ENCODE measurements at places on chromosomes 6 and 20.
A peak's percentile ranks its signal among the peaks of the same experiment; 100 is the strongest.

GRCh38 chr6:51571168-51571567 lies 516.2 kb downstream of the PKHD1 start:
- DNase-seq = no peak

- peak; percentile 20 for DNase-seq
Measured at GRCh38 chr20:38143646-38144554, 21.2 kb downstream of the TGM2 start.

GRCh38 chr20:49476016-49476355 lies 6.5 kb downstream of the KCNB1 start:
- DNase-seq = no peak

DNA sequence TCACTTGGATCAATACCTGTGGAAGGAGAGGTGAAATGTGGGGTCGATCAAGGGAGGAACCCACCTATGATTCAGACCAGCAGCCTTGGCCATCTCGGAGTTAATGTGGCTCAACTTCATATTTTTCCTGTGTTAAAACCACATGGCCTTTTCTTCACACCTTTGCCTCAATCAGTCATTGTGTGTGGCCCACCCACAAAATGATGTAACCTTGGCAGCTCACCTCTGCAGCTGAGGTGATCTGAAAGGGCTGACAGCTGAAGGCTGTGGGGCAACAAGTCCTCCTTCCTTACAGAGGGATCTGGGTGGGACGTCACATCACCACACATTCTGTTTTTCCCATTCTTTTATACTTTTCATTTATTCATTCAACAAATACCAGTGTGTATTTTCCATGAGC lies 357.1 kb upstream of the HSF2 start:
- no peak for DNase-seq

DNA sequence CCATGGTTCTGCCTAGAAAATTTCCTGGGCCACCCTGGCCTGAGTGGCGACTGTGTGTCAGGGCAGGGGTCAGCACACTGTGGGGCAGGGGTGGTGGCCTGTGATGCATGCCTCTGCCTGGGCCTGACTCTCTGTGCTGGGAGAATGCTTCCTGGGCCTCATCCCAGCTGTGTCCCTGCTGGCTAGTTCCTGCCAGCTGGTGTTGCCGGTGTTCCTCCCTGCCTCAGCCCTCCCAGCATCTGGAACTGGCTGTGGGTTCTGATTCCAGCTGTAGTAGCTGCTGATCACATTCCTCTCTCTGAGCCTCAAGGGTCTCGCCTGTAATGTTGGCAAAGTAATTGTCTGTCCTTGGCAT lies 101.5 kb downstream of the SYCP2 start:
- DNase-seq = no peak

DNA sequence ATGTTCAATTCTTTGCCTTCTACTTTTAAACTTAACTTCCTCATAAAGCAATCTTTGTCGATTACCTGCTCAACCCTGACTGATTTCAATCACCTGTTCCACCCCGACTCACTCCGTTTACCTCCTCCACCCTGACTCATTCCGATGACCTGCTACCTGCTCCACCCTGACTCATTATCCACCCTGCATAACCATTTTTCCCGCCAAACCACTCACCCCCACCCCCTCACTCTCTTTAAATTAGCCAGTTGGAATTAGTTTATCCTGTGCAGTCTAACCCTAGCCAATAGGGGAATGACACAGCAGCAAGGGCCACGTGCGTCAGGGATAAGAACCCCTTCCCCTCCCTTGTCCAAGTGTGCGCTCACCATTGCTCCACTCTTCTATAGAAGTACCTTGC lies 56.7 kb upstream of the MRAP2 start:
- no peak for DNase-seq

DNA sequence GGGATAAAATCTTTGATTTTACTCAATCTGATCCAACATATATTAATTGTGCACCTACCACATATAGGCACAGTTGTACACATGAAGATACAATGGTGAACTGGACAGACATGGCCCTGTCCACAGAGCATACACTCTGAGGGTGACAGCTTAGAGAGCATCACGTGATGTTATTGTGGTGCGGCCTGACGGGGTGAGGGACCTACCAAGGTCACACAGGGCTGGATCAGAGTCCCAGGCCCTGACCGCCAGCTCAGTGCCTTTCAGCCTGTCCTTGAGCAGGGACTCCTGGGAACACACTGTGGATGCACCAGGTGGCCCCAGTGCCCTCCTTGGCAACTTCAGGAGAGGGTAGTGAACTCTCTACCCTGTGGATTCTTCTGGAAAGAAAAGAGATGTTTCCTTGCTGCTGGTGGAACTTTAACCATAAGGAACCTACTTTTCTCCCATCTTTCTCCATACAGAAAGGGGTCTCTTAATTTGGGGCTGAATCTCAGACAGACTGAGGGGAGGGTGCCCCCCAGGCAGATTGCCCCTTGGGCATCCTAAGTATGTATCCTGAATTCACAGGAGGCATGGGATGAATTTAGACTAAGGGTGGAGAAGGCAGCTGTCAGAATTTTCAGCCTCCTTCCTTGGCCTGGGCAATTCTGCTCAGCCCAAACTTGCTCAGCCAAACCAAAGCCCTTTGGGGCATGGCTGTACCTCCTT lies 26.5 kb downstream of the PCK1 start:
- no peak for DNase-seq

- no peak for DNase-seq
Measured at GRCh38 chr6:118299457-118299856, 248.6 kb upstream of the PLN start.

Measured in fibroblast of the conjunctiva (primary cell).